ENCODE measurements at places on chromosomes 2 and 18.

- DNase-seq = no peak
Measured at GRCh38 chr2:7685342-7686015, 768.3 kb downstream of the RNF144A start.

GRCh38 chr2:109367683-109368082 lies 238.7 kb downstream of the SH3RF3 start:
- DNase-seq = no peak

GRCh38 chr18:10239103-10239502 lies 215.3 kb upstream of the APCDD1 start:
- DNase-seq = no peak

- DNase-seq = no peak
Measured at GRCh38 chr18:79796531-79797405, 970 bp upstream of the KCNG2 start.

GRCh38 chr2:5227062-5227699 lies 465.0 kb upstream of the SOX11 start:
- no peak for DNase-seq

- DNase-seq = no peak
Measured at GRCh38 chr2:215831296-215831913, 181.9 kb downstream of the MREG start.

All from activated T-helper 1 cell treated with Interleukin-2 at 50 U/mL for 16 hours (primary cell).